Fibroblast of lung (primary cell): ENCODE measurements at places on chromosomes 13 and 19. TPM values are rescaled to one million over a fixed set of nuclear protein-coding genes. Genes with fewer than 3 reads are reported as not detected.

Gene SIGLEC14
- total RNA-seq: not detected in 2 replicates

Gene ALKBH6
- total RNA-seq: 12.8 and 20.1 TPM in 2 replicates

Gene TMEM150B
- total RNA-seq: not detected in 2 replicates

Gene MAP3K10
- 7.2 and 7.4 TPM in 2 replicates for total RNA-seq

Gene PBX4
- 1.5 and 1.7 TPM in 2 replicates for total RNA-seq

Gene SULT2B1
- 0.33 TPM in 1 of 2 replicates, not detected in the other for total RNA-seq

Gene TMIGD2
- total RNA-seq: not detected in 2 replicates

Gene FREM2
- total RNA-seq: under 0.01 TPM in 1 of 2 replicates, not detected in the other

Gene ADGRL1
- 3.1 and 3.5 TPM in 2 replicates for total RNA-seq

Gene NKG7
- not detected in 2 replicates for total RNA-seq

Gene GFY
- total RNA-seq: not detected in 2 replicates

Gene ZNF225
- 8.2 and 10.2 TPM in 2 replicates for total RNA-seq

Gene SHISA2
- total RNA-seq: under 0.01 TPM in 2 replicates

Gene RGS9BP
- 0.51 and 0.66 TPM in 2 replicates for total RNA-seq

Gene IGLON5
- not detected in 2 replicates for total RNA-seq

Gene PTBP1
- total RNA-seq: 67.5 and 83.1 TPM in 2 replicates

Gene DLEU7
- total RNA-seq: not detected in 2 replicates

Gene EID2
- total RNA-seq: 9.1 and 10.5 TPM in 2 replicates

Gene MIER2
- 9.2 and 20.6 TPM in 2 replicates for total RNA-seq

Gene PRRG2
- 0.17 and 0.51 TPM in 2 replicates for total RNA-seq

Gene ZNF541
- 0.17 TPM in 1 of 2 replicates, not detected in the other for total RNA-seq

Gene CUL4A
- total RNA-seq: 98.4 and 126 TPM in 2 replicates

Gene MYO1F
- total RNA-seq: under 0.01 and 0.17 TPM in 2 replicates

Gene TNFSF11
- total RNA-seq: not detected in 2 replicates

Gene IL11
- 0.66 and 1.0 TPM in 2 replicates for total RNA-seq

Gene KLC3
- total RNA-seq: 0.17 TPM in 1 of 2 replicates, not detected in the other

Gene HCN2
- total RNA-seq: 0.26 and 0.50 TPM in 2 replicates
